ENCODE measurements at places on chromosomes 1 and 21.

DNA sequence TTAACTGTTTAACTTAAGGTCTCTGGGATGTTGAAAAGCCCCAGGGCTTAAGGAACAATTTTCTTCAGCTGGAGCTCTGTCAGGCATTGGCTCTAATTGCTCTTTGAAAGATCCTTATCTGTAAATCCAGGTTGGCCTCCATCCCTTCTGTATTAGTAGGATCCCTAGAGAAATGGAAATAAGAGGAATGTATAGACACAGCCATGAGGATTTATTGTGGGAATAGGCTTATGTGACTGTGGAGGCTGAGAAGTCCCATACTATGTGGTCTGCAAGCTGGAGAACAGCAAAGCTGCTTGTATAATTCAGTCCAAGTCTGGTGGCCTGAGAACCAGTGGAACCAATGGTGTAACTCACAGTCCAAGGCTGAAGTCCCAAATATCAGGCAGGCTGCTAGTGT, 47.6 kb upstream of the VAV3 start:
- no peak for DNase-seq

- no peak for DNase-seq
These were observed 69.2 kb upstream of the ERG start for GRCh38 chr21:38567335-38567969.

DNA sequence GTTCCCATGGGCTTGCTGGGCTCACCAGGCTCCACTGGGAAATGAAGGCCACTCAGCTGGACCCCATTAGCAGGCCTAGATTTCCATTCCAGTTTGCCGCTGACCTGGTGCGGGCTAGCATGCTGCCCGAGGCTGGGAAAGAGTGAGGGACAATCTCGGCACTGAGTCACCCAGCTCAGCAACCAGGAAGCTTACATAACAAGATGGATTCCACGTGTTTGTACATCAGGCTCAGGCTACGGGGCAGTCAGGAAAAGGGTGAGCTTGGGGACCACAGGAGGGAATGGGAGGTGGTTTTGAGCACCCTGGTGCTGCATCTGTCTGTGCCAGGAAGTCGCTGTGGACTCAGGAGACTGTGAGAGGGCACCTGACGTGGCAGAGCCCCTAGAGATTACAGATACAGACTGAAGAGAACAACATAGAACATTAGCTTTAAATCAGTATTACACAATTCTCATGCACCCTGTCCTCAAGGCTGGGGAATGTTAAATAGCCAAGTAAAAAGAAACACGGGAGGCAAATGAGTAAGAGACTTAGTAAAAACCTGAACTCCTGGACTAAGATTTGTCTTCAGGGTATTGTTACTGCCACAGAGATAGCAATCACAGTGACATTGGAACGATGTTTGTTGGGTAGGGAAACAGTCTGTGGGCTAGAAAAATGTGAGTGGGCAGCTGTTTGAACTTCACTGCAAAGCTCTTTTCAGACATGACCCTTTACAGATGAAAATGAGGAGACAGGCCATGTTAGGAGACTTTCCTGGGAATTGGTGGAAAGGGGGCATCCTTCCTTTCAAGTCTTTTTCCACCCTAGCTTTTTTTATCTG, 51.1 kb downstream of the GLUL start:
- no peak for DNase-seq

GRCh38 chr1:212792396-212792908, 758 bp downstream of the TATDN3 start:
- no peak for DNase-seq

- peak; percentile 30 for DNase-seq
These were observed 2.6 kb downstream of the PRDM2 start for GRCh38 chr1:13702425-13703127.

DNA sequence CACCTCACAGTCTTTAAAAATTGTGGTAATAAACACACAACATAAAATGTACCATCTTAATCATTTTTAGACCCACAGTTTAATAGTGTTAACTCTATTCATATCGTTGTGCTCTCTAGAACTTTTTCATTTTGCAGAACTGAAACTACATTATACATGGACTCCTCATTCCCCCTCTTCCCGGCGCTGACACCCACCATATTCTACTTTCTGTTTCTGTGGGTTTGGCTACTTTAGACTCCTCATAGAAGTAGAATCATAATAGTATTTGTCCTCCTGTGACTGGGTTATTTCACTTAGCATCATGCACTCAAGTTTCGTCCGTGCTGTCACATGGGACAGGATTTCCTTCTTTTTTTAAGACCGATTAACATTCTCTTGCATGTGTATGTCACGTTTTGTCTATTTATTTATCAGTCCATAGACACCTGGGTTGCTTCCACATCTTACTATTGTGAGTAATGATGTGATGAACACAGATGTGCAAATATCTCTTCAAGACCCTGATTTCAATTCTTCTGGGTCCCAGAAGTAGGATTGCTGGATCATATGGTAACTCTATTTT, 62.9 kb upstream of the TMPRSS2 start:
- no peak for DNase-seq

DNA sequence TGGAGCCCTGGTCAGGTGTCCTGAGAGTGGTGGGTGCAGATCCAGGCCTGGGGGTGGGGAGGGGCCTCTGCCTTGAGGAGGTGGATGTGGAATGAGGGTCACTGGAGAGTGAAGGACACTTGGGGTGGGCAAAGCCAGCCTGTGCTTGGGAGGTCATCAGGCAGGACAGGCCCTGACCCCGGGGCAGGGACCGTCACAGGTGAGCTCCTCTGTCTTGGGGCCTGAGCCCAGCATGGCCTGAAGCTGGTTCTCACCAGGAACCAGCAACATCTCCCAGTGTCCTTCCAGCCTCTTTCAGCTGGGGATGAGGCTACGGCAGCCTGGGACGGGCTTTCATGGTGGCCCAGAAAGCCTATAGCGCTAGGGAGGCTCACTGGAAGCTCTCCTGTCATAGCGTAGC, 831 bp upstream of the KRTAP10-2 start:
- DNase-seq = no peak

GRCh38 chr1:33013791-33014190, 22.9 kb downstream of the AK2 start:
- no peak for DNase-seq

GRCh38 chr1:147760481-147761260, at the start of gene GJA5:
GJA5 (minus strand) TSS chr1:147760602; CDS start chr1:147759238, 1,364 bp downstream.
- no peak for DNase-seq

DNA sequence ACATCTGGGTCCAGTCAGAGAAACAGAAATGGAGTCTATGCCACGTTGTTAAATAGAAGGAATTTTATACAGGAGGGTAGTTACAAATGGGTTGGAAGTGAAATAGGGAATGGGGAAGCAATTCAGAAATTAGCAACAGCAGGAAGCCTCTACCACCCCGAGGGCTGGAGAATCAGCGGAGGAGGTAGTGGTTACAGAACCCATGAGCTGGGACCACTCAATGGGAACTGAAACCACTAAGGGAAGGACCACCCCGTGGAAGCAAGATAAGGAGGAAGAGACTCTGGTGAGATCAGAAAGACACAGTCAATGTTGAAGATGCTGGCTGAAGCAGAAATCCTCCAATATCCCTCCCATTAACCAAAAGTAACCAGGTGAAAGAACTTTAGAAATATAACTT, 15.5 kb upstream of the MAST2 start:
- DNase-seq = no peak

DNA sequence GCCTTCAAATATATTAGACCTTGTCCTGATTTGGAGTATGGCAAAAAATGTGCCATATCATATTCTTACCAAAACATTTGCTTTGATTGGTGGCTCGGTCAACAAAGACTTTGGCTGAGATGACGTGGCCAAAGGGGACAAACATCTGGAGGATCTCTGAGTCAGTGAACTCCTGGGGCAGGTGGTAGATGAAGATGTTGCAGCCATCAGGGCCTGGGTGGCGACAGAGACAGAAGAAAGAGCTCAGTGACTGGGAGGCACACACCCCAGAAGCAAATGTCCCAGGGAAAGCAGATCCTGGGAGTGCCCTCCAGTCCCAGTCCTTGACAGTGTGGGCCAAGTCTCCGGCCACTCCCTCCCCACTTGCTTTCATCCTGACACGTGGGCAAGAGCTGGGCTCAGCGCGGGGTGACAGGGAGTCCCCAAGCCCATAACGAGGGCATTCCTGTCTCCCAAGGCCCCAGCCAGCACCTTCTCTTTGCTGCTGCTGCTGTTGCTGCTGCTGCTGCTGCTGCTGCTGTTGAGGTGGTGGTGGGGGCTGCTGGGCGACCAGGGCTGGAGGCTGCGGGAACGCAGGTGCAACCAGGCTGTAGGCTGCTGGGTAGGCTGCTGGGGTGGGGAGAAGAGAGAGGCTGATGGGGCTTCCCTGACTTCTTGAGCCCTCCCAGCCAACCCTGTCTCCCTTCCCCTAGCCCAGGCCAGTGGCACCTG, 10.7 kb downstream of the CELF3 start:
- DNase-seq = no peak

DNA sequence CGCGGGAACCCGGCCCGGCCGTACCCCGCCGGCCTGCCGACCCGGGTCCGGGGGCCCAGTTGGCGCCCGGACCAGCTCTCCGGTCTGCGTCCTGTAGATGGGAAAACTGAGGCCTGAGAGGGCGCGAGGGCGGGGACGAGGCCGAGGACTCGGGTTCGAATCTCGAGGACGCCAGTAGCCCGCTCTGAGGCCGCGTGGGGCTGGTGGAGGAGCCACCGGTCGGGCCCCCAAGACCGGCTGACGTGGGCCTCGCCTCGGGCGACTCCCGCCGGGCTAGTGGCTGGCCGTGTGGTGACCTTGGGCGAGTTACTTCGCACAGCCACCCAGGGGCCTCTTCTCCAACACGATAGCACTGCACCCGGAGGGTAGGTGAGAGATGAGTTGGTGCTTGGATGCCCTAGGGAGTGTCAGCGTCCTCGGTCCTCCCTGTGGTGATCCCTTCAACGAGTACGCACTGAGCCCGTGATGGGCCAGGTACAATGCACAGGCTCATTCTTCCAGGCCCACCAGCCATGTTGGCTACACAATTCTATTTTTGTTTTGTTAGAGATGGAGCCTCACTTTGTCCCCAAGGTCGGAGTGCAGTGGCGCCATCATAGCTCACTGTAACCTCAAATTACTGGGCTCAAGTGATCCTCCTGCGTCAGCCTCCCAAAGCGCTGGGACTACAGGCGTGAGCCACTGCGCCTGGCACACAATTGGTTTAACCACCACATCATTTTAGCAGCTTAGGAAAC, 404 bp upstream of the SCMH1 start:
- peak; percentile 27 for DNase-seq

DNA sequence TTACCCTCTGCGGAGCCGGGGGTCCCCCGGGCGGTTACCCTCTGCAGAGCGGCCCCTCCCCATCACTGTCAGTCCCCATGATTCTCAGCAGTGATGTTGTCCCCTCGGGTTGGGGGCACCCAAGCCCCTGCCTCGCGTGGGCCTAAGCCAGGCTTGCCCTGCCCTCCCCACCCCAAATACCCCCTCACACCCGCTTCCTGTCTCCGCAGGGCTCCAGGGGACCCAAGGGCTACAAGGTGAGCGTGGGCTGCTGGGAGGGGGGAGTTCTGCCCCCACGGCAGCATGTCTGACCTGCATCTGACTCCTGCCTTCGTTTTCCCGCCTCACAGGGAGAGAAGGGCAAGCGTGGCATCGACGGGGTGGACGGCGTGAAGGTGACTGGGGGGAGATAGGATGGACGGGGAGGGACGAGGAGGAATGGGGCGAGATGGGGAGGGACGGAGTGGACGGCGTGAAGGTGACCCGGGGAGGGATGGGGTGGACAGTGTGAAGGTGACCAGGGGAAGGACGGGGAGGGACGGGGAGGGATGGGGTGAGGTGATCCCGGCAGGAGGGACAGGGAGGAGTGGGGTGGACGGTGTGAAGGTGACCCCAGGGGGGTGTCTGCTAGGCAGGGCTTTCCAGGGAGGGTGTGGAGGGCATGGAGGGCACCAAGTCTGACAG, 8.6 kb downstream of the COL6A1 start:
- DNase-seq = no peak

DNA sequence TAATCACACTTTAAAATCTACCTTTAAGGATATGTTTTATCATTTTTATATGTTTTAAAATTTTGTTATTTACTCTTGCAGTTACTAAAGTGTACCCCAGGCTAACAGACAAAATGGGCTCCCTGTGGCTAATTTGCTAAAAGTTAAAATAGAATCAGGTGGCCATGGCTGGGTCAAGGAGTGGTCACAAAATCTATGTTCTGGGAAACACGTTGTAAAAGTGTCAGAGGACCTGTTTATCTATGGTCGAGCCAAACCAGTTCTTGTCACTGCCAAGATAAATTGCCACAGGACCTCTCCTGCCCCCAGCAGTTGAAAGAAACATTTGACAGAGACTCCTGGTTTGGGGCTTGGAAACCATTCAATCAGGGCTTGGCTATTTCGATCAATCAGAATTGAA, 21.2 kb upstream of the TTLL7 start:
- DNase-seq = no peak

DNA sequence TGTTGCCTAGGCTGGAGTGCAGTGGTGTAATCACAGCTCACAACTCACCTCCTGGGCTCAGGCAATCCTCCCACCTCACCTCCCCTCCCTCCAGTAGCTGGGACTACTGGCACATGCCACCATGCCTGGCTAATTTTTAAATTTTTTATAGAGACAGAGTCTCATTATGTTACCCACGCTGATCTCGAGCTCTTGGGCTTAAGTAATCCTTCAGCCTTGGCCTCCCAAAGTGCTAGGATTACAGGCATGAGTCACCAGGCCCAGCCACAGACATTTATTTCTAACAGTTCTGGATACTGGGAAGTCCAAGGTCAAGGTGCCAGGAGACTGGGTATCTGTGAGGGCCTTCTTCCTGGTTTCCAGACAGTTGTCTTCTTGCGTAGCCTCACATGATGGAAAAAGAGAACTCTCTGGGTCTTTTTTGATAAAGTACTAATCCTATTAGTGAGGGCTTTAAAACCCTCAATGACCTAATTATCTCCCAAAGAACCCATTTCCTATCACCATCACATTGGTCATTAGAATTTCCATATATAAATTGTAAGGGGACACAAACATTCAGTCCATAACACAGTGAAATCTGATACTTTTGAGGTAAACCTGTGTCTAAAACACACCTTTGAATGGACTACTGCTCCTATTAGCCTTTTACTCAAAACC, 67.9 kb downstream of the PHACTR4 start:
- no peak for DNase-seq

GRCh38 chr1:36858981-36859380, 175.3 kb downstream of the GRIK3 start:
- no peak for DNase-seq

DNA sequence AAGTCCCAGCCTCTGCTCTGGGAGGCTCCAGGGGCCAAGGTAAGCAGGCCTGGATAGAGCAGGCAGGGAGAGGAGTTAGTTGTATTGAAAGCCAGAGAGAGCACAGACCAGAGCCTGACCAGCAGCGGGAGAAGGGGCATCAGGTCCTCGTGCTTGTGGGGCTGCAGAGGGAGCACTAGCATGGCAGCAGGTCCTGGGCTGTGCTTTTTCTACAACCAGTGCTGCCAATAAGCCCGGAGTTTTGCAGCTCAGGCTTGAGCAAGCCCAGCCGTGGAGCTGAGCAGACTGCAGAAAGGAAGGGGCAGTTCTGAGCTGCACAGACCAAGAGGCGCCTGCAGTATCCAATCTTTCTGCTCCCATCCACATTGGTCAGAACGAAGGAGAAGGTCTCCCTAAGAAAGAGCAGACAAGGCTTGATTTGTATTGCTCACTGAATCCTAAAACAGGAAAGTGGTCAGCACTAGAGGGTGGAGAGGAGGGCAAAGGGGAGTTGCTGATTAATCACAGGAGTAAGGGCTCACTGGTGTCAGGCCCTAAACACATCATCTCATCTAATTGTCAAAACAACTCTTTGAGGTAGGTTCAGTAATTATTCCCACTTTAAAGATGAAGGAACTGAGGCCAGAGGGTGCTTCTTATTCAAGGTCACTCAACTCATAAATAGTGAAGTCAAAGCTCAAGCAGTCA, 2.7 kb downstream of the DENND2D start:
- no peak for DNase-seq
